ENCODE measurements at places on chromosomes 16 and 17.
A peak's percentile ranks its signal among the peaks of the same experiment; 100 is the strongest.

DNA sequence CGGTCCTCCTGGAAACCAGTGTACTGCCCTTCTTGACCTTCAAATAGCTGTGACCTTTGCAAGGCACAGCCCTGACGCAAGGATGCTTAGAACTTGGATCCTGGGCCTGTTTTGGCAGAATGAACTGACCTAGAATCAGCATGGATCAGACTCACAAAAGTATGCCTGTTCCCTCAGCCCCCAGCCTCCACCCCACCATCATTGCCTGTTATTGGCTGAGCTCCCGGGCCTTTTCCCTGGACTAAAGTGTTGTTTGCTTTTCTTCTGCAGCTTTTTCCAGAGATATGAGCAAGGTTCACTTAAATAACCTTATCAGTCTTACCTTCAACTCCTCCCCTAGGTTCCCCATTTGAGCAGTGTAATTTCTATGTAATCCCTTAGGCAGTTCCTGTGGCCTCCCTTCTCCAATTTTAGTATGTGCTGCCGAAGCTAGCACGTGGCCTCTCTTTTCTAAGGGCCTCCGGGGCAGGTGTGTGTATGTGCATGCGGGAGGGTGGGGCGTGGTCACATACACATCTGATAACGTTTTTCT, 347.4 kb downstream of the MAF start:
- DNase-seq = no peak

- DNase-seq = no peak
Observed at GRCh38 chr17:19724501-19725420, 8.4 kb upstream of the SLC47A2 start.

DNA sequence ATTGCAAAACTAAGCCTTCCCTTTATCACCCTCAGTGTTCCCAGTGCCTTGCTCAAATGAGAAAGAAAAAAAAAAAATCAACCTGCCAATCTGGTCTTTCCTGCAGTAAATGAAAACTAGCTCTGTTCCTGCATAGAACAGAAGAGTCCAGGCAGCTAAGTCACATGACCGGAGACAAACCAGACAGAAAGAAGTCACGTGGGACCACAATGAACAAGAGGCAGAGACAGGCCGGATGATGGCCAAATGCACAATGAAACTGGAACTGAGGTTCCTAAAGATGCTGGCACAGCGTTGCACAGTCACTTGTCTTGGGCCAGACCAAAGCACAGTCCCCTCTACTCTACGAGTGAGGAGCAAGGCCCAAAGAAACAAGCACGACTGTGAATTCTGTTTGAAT, 172.5 kb downstream of the GRIN2A start:
- no peak for DNase-seq

DNA sequence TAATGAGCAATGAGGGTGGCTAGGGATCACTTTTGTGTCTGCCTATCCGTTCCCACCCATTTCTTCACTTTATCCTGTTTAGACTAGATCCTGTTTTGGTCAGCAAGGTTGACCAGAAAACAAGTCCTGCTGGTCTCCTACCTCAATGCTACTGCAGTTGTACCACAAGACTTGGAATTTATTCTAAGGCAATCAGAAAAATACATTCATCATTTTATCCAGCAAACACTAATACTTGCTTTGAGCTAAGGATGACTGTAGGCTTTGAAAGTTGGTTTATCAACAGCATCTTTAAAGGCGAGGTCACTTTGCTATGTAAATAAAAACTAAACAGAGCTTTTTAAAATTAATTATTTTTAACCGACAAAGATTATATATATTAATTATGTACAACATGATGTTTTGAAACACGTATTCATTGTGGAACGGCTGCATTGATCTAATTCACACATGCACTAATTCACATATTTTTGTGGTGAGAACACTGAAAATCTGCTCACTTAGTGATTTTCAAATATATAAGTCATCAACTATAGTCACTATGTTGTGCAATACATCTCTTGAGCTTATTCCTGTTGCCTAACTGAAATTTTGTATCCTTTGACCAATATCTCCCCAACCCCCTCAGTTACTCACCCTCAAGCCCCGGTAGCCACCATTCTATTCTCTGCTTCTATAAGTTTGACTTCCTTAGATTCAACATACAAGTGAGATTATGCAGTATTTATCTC, 125.9 kb upstream of the HS3ST3A1 start:
- DNase-seq = peak; percentile 59

GRCh38 chr16:74757349-74757748, 17.3 kb downstream of the FA2H start:
- no peak for DNase-seq

- DNase-seq = peak; percentile 35
Observed at GRCh38 chr16:48498769-48499631, 111.0 kb downstream of the N4BP1 start.

DNA sequence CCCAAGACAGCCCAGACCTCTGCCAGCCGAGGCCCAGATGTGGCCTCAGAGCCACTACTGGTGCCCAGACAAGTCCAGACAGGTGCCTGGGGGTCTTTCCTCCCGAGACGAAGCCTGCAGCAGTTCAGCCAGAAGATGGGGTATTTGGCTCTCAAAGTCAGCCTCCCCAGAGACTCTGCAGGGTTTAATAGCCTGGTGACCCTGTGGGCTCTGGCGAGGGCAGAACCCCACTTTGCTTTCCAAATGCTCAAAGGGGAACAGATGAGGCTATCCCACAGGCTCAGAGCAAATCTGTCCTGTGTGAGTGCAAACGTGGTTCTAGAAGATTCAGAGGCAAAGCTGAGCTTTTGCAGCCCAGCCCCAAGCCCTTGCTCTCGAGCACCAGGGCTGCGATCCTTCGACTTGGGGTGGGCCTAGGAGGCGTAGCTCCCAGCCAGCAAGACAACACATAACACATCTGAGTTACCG, 236.0 kb downstream of the MRTFB start:
- no peak for DNase-seq

- no peak for DNase-seq
Observed at GRCh38 chr17:71444078-71444477, 676.7 kb upstream of the SOX9 start.

- no peak for DNase-seq
Observed at GRCh38 chr17:43350888-43351361, 47.9 kb upstream of the ARL4D start.

DNA sequence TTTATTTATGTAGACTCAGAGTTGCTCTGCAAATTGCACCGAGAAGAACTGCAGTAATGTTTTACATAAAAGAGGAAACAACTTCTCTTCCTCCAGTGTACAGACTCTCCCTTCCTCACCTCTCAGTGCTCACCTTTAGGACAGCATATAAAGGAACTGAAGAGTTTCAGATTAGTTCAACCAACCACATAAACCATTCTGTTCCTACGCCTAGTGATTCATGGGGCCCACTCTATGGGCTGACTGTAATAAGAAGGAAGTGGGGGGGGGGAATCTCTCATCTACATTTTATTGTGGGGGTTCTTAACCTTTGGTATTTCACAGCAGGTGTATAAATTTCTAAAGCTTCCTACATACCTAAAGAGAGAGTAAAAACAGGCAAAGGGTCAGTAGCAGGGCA, 18.3 kb downstream of the ZSWIM7 start:
- DNase-seq = no peak

GRCh38 chr17:17140590-17140980, 65.5 kb downstream of the PLD6 start:
- DNase-seq = no peak

DNA sequence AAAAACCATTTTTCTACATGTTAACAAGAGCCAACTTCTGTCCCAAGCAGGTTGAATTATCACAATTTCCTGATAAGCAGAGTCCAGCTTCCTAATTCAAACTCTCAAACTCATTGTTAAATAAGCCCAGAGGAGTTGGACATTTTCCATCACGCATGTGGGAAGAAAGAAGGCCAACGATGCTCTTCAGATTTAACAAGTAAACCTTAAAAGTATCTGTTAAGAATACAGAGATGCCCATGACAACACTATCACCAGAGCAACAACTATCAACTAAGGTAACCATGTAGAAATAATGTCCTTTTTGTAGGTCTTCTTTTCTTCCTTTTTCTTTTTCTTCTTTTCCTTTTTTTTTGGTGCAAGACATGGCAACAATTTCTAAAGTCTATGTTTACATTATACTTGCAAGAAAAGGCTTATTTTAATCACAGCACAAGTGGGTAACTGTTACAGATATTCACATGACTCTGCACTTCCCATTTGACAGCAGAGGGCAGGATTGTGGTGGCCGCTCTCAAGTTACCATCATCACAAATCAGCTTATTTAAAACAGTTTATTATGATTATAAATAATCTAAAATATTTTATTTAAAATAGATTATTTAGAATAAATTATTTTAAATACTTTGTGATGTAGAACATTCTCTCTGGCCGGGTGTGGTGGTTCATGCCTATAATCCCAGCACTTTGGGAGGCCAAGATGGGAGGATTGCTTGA, 35.7 kb upstream of the DHRS7B start:
- no peak for DNase-seq

DNA sequence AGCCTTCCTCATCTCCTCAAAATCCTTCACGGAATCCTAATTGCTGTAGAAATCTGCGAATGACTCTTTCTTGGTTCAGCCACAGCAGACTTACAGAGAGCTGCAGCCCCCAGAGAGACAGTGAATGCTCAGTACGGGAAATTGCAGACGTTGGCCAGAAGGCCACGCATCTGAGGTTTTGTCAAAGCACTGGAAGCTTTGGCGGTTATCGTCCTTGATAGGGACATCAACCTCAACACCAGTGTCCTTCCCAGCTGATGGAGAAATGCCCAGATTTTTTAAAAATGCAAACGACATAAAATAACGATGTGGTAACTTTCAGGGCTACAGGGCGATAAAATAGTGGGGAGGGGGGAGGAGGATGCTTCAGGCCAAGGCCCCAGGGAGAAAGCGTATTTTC, 166.6 kb upstream of the CIBAR2 start:
- no peak for DNase-seq

GRCh38 chr17:37512442-37513068, 22.9 kb downstream of the DUSP14 start:
- no peak for DNase-seq

DNA sequence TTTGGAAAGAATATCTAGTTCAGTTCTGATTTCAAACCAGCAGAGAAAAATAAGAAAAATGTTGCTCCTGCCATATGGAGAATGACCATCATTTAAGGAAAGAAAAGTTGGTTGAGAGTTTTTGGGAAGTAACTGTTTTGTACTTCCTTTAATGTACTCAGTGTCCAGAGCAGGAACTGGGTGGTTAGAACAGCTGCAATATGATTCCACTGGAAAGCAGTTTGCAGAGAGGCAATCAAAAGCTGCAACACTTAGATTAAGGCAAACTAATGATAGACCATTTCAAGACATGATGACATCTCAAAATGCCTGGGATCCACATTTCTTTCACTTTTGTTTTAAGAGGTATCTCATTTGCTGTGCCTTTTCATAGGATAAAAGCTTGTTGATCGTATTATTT, 313.3 kb upstream of the HSBP1 start:
- DNase-seq = no peak

GRCh38 chr17:76270770-76271668, 5.9 kb downstream of the UBALD2 start:
- no peak for DNase-seq

DNA sequence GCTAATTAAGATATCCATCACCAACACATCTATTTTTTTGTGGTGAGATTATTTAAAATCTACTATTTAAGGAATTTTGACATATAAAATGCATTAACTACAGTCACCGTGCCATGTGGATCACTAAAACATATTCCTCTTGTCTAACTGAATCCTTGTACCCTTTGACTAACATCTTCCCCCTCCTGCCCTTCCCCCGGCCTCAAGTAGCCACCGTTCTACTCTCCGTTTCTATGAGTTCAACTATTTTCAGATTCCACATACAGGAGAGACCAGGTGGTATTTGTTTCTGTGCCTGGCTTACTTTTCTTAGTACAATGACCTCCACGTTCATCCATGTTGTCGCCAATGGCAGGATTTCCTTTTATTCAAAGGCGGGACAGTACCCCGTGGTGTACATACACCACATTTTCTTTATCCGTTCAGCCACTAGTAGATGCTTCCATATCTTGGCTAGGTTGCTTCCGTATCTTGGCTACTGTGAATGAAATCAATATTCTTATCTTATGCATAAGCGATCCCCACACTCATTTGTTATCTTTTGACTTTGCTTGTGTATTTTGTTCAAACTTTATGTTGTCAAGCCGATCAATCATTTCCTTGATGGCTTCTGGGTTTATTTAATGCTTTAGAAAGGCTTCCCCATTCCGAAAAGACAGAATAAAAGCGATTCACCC, 134.7 kb downstream of the KCNJ12 start:
- no peak for DNase-seq

- DNase-seq = peak; percentile 49
Observed at GRCh38 chr17:71902894-71903506, 217.8 kb upstream of the SOX9 start.

DNA sequence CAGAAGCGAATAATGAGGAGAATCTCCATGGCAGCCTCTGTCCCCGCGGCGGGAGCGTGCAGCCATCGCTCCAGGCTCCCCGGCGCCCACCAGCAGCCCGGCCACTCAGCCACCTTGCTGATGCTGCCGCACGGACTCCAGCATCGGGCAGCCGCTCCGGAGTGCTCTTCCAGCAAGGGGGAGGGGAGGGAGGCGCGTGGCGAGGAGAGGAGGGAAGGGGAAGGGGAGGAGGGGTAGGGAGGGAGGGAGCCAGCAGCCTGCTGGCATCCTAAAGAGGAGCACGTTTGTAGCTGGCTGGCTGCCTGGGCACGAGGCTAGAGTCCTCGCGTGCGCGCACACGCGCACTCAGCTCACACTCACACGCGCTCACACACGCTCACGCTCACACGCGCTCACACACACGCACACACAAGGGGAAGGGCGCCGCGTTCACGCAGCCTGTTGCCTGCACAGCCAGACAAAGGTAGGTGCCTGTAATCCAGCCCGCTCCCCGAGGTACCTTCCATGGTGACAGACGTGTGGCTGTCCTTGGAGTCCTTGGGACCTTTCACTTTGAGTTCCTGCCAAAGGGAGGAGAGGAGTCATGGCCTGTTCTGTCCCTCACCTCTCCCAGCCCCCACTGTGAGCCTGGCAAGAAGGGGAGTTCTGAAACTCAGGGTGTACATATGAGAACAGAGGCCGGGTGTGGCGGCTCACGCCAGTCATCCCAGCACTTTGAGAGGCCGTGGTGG, 82.1 kb downstream of the TIMM22 start:
- no peak for DNase-seq

- DNase-seq = no peak
Observed at GRCh38 chr17:42640121-42640520, 19.0 kb upstream of the TUBG2 start.

DNA sequence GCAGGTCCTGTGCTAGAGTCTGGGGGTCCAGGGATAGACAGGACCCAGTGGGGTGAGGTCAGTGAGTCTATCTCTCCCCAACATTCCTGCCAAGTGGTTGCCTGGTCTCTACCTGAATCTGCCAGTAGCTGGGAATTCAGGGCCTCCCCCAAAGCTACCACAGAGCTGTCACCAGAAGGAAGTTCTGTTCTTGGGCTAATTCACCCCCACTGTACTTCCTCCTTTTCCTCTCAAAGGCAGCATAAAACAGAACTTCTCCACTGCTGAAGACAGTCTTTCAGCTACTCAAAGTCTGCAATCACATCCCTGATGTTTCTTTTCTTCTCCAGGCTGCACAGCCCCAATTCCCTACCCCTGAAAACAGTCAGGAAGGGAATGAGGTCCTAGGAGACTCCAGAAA, 8.7 kb downstream of the CAMTA2 start:
- DNase-seq = no peak

GRCh38 chr17:40399185-40399584, 18.5 kb downstream of the TOP2A start:
- DNase-seq = no peak

- no peak for DNase-seq
Observed at GRCh38 chr16:79587296-79587695, 13.2 kb downstream of the MAF start.
